Kidney (tissue), 22 donors: ENCODE measurements at places on chromosomes 3 and 15. TPM values are rescaled to one million over a fixed set of nuclear protein-coding genes. Genes with fewer than 3 reads are reported as not detected.

The GREM1 gene
- 0.15 TPM for polyA plus RNA-seq

The SLC12A1 gene
- polyA plus RNA-seq: 370 TPM

DNA sequence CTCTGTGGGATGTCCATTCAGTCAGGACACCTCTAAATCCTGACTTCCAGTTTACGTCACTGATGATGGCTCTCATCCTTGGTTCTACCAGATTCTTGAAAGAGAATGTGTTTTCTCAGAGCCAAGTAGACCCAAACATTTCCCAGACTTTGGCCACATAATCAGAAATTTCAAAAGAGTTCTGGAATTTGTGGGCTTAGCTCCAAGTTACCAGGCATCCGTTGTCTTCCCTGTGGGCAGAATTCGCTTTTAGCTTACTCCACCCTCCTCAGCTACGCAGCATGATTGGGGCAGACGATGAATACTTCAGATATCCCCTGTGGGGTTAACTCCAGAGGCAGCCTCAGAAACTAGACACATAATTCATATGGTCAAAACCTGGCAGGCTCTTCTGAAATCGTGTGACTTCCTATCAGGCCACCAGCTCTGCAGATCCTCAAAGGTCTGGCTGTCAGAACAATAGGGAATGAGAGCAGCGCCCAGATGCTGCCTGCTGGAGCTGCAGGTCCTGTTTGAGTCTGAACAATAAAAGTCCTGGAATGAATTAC lies 30.6 kb downstream of the CRTC3 start:
- DNase-seq: no peak

GRCh38 chr15:94247789-94248638 lies 16.7 kb downstream of the MCTP2 start:
- no peak for DNase-seq

DNA sequence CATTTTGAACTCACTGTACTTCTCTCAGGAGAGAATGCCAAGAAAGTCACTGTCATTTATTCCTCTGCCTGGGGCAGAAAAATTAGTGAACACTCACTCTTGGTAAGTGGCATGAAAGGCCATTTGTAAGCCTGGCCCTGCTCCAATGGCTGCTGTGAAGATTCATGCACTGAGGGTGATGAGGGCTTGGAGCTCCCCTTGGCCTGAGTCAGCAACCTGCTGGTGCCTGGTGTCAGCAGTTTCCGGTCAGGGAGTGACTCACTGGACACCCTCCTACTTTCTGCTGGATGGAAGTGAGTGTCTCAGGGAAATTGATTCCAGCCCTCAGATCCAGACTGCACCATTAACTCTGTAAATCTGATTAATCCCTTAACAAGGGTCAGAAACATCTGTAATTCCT lies 37.6 kb downstream of the TRA2B start:
- no peak for DNase-seq

The GOLIM4 gene
- polyA plus RNA-seq: 15.5 TPM

The FAM107A gene
- 52.5 TPM for polyA plus RNA-seq

GRCh38 chr15:61828008-61828407 lies 232.2 kb downstream of the VPS13C start:
- DNase-seq: no peak

The GPR149 gene
- polyA plus RNA-seq: not detected

DNA sequence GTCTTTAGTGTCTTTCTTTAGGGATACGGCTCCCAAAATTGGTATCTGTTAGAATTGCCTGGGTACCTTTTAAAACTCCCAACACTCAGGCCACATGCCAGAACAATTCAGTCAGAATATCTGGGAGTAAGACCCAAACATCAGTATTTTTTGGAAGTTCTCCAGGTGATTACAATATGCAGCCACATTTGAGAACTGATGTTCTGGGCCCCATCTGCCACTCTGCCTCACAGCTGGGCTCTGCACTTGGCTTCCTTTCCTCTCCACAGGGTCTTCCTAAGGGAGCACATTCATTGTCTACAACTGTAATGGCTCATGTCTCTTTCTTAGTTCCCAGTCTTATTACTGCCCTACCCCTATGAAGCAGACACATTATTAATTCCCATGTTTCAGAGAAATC lies 394.5 kb downstream of the MFSD1 start:
- no peak for DNase-seq

The FAM162A gene
- 213 TPM for polyA plus RNA-seq
